ELF-1 (cell line): ENCODE measurements at places on chromosomes 1 and 21.

DNA sequence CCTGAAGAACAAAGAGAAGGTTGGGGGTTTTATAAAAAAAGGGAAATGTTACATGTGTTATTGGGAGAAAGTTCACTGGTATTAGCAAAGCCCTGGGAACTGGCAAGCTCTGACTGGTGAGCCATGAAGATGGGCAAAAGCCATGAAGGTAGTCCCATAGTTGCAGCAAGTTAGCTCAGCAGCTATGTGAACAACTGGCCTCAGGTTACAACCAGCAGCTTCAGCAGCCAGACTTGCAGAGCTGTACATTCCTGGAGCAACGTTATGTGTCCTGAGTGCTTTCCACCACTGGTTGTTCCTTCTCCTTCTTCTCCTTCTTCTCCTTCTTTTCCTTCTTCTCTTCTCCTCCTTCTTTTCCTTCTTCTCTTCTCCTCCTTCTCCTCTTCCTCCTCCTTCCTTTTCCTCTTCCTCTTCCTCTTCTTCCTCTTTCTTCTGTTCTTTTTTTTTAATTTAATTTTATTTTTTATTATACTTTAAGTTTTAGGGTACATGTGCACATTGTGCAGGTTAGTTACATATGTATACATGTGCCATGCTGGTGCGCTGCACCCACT is 56.1 kb upstream of the TLR5 start:
- no peak for DNase-seq

DNA sequence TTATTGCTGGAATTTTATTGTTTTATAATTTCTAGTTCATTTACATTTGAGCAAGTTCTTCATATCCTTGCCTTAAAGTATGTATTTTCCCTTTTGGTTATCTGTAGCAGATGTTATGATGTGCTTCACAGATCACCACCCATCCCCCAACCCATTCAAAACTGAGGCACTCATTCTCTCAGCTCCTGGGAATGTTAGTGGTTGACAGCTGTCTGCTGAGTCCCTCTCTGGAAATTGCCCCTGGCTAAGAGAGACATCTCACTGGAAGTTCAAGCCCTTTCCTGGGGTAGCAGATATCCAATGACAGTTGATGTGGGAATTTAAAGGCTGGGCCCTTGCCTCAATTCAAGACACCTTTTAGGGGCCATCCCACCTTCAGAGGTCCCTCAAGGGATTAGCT is 4.3 kb upstream of the DPYD start:
- DNase-seq: peak; percentile 49

DNA sequence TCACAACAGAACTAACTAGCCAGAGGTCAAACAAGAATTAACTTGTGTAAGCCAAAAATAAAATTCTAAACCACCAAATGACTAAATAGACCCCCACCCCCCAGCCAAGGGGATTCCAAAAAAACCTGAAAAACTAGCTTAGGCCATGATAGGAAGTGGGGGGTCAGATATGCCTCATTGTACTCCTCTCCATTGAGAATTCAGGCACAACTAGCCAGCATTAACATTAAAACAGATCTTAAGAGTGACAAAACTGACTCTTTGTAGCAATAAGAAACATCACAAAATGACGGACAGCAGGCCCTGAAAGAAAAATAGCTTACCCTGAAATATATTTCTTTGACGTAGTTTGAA is 103.0 kb upstream of the ETV3 start:
- DNase-seq: peak; percentile 45

DNA sequence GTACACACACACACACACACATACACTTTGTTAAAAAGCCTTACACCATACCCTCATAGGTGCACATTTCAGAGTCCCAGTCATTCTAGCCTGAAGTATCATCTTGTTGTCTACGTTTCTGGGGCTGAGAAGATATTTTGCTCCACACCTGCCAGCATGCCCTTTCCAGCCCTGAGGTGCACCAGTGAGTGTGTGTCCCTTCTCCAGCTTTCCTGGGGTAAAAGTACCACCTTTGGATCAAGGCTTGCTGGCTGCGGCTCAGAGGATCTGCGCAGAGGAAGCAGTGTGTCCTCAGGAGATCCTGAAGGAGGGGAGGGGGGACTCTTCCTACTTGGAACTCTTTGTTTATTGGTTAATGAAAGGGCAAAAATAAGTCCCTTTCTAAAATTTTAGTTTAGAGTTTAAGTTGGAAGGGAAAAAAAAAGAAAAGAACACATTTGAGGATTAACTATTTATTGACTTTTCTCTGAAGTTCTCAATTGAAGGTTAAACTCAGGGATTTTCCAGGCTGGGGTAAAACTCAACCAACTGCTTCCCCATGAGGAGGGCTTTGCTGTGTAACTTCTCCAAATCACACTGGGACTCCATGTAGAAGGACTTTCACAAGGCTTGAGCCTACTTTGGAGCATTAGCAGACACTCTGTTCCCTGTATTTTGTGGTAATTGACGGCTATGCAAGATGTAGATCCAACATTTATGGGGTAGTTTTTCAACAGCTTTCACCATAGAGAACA is 200.3 kb upstream of the SGIP1 start:
- no peak for DNase-seq

- DNase-seq: peak; percentile 71
These were observed 38.5 kb downstream of the HUNK start for GRCh38 chr21:31911138-31911907.

DNA sequence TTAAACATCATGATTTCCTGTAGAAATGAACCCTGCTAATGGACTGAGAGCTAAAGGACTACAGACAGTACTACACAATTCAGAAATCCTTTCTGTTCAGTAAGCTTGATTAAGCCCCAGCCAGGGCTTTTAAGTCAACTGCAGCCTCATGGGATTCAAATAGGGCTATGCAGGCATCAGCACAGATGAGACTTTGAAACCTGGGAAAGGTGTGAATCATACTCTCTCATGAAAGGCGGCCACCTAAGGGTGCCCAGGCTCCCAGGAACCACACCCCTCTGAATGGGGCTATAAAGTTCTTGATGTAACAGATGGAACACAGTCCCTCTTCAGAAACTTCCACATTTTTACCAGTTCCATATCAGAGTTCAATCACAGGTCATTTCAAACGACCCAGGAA is 7.6 kb downstream of the SIPA1L2 start:
- DNase-seq: no peak

DNA sequence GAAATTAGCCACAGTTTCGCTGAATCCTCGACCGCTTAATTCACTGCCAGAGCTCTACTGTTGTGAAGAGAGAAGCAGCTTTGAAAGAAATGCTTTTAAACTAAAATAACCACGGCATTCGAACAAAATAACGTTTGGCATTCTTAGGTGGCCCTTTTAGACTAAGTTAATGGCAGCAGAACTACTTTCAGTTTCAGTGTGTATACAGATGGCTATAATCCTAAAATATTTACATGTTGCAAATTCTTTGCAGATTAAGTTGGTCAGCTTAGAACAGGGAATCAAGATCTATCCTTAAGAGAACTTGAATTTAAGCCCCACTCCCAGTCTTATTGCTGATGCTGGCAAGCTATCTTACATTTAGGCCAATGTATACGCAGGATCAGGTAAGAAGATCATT is 62.7 kb downstream of the ADSS2 start:
- no peak for DNase-seq

- no peak for DNase-seq
These were observed 17.0 kb downstream of the COQ8A start for GRCh38 chr1:226956942-226957713.

DNA sequence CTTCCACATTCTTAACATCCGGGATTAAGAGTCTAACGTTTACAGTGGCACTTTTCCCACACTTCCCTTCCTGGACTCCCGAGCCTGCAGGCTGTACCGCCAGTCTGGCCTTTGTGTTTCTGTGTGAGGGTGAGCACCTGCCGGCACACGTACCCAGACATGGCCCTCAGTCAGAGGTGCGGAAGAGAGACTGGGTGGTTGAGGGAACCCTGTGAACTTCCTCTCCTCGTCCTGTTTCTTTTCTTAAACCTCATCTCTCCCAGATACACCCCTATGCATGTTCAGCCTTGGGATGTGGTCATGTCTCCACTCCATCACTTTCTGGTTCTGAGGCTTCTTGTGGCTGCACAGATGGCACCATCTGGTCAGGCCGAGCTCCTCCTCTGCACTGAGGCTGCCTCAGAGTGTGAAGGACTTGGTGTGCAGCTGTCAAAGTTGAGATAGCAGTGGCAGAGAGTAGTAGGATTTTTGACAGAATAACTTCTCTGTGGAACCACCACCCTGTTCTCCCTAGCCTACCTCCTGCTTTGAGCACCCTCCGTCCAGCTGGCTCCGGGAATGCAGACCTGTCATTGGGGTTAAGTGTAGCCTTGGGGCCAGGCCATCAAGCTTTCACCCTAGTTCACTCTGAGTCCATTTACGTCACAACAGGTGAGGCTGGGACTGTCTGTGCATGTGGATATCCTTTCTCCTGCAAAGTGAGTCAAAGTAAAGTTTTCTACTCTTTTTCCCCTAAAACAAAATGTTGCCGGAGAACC is 31.4 kb downstream of the VASH2 start:
- DNase-seq: no peak

GRCh38 chr21:46393941-46394594 is 64.6 kb upstream of the DIP2A start:
- DNase-seq: no peak

DNA sequence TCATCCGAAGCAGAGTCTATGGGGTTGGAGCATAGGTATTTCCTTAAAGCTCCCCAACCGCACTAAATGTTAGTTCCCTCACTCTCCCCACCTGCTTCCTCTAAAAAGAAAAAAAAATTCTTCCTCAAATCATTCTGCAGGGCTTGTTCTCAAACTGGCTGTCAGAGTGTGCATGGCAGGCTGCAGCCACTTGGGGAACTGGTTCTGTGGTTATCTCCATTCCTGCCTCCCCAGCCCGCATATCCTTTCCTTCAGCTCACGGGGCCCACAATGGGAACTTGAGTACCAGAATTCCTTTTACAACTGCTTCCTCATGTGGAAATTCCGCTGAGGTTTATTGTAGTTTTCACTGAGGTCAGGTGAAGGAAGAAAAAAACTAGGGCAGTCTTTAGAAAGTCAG is 159.2 kb downstream of the PIGK start:
- peak; percentile 16 for DNase-seq

DNA sequence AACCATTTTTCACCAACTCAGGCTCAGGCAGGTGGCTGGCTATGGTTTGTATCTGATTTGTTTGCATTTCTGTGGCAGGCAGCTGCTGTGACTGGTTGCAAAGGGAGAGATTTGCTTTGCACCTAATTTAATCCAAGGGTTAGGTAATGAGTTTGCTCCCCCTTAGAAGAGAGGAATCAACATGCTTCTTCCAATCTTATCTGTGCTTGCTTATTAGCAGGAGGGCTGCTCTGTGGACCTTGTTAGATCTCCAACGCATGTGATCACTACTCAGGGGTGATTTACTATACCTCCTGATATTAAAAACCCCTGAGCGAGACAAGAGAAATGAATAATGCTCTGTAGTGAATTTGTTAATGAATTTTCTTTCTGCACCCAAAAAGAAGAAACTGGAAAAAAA is 20.5 kb downstream of the OLFML3 start:
- DNase-seq: no peak

DNA sequence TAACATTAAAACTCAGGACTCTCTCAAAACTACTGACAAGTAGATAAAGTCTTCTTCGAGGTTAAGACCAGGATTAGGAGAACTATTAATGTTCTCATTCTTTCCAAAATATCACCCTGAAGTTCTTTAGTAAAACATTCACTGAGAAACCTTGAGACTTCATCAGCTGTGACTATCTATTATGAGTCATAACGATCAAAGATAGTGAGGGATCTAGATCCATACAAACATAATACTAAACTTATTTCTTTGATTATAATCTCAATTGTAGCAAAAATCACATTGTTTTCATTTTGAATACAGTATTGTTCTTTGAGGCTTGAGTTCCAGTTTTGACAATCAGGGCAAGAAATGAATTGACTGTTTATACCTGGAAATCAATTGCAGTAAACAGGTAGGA is 11.1 kb downstream of the PYHIN1 start:
- no peak for DNase-seq

- peak; percentile 55 for DNase-seq
These were observed 1.1 kb downstream of the DFFB start for GRCh38 chr1:3858231-3858981.

DNA sequence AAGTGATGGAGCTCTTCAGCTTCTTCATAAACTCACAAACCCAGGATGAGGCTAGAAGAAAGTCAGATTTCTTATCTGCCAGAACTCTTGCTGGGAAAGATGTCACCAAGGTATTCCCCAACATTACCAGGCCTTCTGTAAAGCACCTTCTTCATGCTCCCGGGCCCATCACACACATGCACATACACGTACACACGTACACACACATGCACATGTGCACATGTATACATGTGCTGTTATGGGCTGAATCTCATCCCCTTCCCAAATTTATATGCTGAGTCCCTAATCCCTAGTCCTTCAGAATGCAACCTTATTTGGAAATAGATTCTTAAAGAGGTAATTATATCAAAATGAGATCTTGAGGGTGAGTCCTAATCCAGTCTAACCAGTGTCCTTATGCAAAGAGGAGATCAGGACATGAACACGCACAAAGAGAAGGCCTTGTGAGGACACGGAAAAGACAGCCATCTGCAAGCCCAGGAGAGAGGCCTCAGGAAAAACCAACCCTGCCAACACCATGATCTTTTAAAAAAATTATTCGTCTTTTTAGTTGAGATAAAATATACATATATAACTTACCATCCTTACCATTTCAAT is 76.4 kb upstream of the LYST start:
- DNase-seq: no peak

DNA sequence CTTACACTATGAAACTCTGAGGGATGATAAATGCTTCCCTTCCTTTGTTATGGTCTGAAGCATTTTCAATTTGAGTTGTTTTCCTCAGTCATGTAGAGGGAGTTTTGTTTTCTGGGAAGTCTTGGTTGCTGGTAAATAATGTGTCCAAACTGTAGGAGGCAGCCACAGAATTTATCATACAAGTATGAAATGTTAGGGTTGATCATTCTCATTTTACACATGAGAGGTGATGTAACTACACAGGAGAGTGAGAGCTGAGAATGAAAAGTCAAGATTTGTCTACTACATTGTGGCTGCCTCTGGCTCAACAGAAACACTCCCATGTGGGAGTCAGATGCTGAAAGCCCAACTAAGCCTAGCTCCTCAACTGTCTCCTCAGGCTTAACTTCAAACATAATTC is 182.5 kb upstream of the SGIP1 start:
- DNase-seq: no peak

DNA sequence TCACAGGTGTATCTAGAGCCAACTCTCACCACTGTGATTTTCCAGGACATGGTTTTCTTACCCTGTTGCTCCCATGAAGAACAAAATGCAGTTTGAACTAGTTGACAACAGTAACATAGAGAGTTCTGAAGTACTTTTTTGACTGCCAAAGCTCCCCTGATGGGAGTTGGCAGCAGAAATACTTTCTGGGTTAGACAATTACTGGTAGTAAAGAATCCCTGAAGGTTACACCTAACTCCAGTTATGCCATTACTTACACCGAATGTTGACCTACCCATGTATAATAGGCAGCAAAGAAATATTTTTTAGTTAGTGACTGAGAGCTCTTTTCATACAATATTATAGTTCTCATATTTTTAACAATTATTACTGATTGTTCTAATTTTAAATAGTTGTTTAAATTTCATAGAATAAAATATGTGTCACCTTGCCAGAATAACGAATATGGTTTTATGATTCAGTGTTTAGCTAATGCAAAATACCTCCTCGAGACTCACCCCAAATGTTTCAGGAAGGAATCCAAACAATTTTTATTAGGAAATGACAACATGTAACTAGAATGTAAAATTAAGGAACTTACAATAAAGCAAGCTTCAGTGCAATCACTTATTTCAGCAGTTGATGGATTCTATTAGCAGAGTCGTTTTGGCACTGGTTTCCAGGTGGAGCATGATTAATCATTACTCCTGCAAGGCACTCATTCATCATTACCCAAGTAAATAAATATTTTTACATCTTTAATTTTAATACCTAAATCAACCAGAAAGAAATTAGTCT is 237.6 kb downstream of the MRPL39 start:
- no peak for DNase-seq
